ENCODE measurements at places on chromosomes 4 and X.

DNA sequence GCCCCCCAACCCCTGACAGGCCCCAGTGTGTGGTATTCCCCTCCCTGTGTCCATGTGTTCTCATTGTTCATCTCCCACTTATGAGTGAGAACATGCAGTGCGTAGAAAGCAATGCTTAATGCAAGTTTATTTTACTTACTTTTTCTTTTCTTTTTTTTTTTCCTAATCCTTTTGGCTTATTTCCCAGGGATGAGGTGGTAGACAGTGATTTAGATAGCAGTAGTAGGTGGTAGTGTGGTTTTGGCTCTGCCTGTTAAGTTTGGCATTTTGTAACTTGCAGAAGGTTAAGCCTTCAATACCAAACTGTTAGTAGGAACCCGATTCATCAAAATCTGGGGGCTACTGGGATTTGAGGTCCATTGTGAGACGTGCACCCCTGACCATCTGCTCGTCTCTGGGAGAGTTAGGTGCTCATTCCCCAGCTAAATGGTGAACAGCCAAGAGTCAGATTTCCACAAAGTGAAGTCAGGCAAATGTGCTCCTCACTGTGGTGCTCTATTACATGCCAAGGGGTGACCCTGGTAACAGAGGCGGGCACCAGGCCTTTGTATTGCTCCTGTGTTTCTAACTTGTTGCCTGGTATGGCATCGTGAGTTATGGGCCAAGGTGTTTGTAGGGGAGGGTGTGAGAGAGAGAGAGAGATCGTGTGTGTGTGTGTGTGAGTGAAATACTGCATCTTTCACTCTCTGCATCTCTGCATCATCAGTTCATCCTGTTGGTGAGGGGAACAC is 70.3 kb downstream of the PHOX2B start:
- DNase-seq = no peak

GRCh38 chr4:65344278-65344825 is 325.9 kb downstream of the EPHA5 start:
- DNase-seq = no peak

GRCh38 chr4:181289198-181289597 is 954.0 kb upstream of the TENM3 start:
- no peak for DNase-seq

GRCh38 chrX:48683411-48683982 is at the start of gene WAS:
TSS of gene WAS (plus strand) at chrX:48683799. CDS start at chrX:48683854, 55 bp downstream.
- DNase-seq = peak; percentile 57

DNA sequence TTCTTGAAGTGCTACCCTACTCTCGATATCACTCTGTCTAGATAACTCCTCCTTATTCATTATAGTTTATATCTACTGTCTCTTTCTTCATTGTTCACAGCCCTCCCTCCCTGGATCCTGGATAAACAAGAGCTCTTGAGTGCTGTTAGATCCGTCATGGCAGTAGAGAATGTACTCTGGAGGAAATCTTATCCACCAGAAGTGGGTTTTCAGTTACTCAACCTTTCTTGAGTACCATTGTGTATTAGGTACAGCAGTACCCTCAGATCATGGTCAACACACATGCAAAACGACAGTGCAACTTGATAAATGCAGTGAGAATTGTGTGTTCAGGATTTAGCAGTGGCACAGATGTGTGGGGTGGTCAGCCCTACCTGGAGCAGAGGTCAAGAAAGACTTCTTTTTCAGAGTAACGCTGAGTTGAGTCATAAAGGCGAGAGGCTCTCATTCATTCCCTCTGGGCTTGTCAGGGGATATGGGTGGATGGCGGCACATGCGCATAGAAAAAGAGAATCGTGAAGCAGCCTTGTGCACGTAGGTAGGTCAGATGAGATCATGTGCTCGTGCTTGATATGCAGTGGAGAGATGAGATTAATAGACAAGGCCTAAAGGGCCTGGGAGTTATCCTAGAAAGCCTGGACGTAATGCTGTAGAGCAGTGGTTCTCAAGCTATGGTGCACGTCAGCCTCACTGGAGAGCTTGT is 89.5 kb downstream of the SNX25 start:
- no peak for DNase-seq

DNA sequence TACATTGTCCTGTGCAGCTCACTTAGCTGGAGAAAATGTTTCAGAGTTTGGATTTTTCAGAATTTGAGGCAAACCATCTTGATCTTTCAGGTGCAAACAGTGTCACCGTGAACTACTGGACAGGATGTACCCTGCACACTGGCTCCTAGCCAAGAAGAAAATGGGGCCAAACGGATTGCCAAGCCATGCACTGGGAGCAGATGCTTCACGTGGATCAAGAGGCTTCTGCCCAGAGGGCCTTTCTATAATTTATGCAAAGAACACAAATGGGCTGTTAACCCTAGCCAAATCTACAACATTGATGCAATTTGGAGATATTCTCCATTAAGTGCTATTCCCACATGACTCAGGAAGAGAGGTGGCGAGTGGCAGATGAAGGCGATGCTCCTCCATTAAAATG is 46.9 kb upstream of the ATP8A1 start:
- no peak for DNase-seq

DNA sequence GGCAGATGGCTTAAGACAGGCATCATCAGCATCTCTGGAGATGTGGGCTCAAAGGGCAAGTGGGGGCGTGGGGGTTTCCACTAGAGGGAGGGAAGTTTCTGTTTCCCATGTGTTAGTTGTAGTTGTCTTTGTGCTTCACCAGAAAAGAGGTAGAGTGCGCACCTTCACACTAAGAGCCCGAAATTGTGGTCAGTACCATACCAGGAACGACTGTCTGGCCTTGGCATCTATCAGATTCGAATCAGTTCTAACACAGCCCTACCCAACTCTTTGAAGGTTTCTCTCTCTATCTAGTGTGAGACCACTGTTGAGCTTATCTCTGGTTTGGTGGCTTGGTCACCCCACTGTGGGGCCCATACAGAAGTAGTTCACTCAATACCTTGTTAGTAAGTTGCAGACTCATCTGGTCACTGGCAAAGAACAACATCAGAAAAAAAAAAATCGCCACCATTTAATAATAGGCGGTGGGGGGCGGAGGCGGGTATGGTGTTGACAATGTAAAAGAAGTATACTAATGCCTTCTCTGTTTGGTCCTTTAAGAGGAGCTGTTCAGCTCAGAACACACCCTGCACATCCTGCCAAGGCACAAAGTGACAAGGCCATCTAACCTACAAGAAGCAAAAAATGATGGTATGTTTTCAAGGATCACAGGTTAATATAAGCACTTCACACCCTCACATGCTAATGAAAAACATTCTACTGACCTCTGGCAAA is 71.1 kb downstream of the NYX start:
- DNase-seq = peak; percentile 53

DNA sequence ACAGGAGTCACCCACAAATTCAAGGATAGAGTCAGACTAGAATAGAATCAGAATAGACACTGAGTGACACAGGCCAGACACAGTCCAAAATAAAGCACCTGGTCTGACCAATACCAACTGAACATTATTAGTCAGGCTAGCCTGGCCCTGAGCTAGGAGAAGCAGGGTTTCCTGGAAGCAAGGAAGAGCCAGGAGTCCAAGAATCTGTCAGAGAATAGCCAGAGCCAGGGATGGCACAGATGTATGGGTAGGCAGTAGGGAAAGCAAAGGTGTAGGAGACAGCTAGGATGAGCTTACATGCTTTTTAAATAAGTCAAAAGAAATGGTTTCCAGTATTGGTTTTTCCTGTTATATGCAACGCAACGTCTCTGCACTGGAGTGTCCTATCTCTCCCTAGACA is 3.7 kb downstream of the BTC start:
- no peak for DNase-seq

DNA sequence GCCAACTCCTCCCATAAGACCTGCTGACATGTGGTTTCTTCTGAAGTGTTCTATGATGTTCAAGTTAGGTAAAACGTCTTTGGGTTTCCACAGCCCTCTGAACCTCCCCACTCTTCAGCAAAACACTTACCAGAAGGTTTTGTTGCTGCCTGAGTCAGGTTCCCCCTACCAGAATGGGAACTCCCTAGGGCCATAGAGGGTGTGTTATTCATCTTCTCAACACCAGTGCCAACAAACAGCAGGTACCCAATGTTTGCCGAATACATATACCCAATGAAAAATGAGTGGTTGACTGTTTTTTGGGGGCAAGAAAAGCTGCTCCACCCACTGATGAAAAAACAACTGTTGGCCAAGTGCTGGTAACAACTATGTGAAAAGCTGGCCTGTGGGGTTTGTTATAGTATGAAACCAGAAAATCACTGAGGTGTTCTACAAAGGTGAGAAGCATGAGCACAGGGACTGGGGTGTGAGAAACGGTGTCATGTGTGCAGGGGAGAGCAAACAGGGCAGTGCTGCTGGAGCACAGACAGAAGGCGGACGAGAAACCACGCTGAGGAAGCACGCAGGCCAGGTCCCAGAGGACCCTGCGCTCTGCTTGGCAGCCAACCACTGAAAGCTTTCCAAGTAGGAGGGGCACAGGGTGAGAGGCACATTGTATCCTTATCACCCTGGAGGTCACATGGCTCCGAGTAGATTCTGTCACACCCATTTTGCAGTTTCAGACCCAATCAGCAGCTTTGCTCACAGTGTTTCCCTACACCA is 28.8 kb downstream of the ATP8A1 start:
- DNase-seq = peak; percentile 62

All from stimulated activated CD8-positive, alpha-beta memory T cell treated with anti-CD3 and anti-CD28 coated beads, Interleukin-4, amount 100 ng/mL, for 48 hours (primary cell).